ENCODE measurements at places on chromosomes 5 and 9.
A peak's percentile ranks its signal among the peaks of the same experiment; 100 is the strongest.

- DNase-seq = no peak
Measured at GRCh38 chr9:92035687-92036410, 79.4 kb downstream of the SPTLC1 start.

GRCh38 chr5:122788371-122788770 lies 13.5 kb downstream of the SNX2 start:
- no peak for DNase-seq

DNA sequence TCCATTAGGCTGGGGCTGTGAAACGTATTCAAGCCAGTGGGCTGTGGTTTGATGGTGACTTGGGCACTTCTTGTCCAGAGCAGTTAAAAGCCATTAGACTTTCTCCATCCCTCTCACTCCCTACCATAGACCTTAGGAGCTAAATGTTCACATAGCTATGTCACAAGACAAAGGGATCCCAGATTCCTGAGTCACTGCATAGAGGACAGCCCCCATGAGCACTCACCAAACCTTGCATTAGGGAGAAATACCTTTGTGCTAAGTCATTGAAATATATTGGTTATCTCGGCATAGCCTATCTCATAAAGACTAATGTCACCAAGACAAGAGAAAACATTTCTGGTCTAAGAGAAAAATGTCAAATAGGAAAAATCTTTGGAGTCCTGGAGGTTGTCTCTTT lies 104.3 kb downstream of the TRPM6 start:
- no peak for DNase-seq

DNA sequence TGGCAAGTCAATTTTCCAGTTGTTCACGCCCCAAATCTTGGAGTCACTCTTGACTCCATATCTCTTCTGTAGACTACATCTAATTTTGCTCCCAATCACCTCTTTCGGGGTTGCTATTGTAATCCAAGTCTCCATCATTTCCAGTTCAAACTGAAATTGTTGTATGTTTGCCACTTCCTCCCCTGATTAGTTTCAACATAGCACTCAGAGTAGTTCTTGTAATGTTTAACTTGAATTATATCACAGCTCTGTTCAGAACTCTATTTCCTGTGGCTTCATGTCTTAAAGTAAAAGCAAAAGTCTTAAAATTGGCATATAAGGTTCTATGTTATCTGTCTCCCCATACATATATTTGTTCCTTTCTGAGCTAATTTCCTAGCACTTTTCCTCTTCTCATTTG lies 348.5 kb upstream of the RIOK2 start:
- DNase-seq = no peak

DNA sequence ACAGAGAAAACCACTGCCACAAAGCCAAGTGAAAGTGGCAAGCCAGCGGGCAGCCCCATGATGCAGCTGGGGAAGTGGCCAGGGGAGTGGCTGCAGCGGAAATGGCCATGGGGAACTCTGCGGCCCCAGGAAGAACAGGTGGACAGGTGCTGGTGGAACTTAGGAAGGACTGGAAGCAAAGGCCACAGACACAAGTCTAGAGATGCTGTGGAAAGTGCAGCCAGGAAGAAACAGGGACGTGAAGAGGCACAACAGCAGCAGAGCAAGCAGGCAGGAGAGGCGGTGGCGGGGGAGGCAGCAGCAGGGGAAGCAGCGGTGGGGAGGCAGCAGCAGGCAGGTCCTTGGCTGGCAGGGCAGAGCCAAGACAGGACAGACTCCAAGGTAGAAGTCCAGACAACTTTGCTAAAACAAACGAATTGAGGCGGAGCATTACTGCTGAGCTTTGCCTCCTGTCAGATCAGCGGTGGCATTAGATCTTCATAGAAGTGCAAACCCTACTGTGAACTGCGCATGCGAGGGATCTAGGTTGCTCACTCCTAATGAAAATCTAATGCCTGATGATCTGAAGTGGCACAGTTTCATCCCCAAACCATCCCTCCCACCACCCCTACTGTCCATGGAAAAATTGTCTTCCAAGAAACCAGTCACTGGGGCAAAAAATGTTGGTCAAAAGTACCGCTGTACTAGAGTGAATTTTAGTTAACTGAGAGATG lies 11.8 kb downstream of the SURF6 start:
- DNase-seq = no peak

GRCh38 chr5:60223342-60223741 lies 329.8 kb upstream of the PDE4D start:
- no peak for DNase-seq

GRCh38 chr5:154820383-154820782 lies 30.0 kb downstream of the FAXDC2 start:
- DNase-seq = no peak

DNA sequence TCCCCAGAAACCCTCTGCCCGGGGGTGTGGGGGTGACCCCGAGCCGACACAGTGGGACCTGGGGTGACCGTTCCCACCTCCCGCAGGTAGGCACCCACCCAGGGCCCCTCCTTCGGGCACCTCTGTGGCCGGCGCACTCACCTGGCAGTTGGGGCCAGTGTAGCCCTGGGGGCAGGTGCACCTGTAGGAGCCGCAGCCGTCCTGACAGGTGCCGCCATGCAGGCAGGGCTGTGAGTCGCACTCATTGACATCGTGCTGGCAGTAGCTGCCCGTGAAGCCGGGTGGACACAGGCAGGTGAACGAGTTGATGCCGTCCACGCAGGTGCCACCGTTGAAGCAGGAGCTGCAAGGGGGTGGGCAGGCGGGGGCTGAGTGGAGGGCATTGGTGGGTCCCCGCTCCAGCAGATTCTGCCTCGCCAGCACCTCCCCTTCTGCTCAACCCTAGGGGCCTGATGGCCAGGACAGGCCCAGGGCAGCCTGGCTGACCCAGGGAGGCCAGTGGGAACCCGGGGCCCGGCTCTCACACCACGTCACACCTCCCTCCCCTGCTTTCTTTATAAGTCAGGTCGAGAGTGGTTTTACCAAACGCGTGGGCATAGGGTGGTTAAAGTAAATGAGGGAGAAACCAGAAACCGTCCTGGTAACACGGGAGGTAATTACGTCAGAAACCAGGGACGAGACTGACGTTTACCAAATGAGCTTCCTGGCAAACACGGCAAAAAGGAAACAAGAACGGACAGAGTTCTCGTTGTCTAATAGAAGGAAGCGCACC lies 26.1 kb upstream of the SEC16A start:
- no peak for DNase-seq

DNA sequence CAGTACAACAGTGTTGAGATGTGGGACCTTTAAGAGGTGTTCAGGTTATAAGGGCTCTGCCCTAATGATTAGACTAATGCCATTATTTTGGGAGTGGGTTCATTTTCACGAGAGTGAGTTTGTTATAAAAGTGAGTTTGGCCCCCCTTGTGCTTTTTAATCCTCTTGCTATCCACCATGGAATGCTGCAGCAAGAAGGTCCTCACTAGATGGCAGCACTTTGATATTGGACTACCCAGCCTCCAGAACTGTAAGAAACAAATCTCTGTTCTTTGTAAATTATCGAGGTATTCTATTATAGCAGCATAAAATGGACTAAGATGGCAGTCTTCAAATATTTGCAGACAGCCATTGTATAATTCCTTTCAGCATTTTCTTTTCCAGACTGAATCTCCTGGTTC lies 212.4 kb downstream of the LRRC70 start:
- DNase-seq = no peak

DNA sequence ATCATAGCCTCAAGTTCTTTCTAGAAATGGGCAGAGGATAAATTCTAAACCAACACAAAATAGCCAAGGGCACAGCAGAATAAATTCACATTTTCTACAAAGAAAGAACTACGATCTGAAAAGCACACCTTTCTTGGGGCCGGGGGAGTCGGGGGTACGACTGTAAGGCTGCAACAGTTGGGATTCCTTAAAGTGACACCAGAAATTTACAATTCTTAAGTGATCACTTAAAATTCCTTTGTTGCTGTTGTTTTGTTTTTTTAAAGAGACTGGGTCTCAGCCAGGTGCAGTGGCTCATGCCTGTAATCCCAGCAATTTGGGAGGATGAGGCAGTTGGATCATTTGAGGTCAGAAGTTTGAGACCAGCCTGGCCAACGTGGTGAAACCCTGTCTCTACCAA lies 95.8 kb downstream of the CDK5RAP2 start:
- DNase-seq = peak; percentile 8

DNA sequence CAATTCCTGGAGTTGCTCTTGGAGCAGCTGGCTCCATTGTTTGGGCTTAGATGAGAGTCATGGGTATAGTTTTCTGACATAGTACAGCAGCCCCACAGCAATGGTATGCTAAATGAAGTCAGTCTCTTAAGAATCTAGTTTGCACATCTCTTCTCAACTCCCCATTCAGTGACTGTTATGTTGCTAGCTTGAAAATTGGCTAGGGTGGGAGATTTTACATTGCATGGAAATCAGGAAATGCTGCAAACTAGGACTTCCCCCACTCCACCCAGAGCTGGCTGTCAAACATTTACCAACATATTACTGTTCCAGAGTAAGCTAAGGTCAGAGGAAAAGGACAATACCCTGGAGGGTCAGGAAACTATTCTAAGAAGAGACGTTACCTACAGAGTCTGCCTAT lies 17.6 kb upstream of the FCHO2 start:
- DNase-seq = no peak

GRCh38 chr5:38060354-38060753 lies 198.0 kb upstream of the EGFLAM start:
- DNase-seq = no peak

DNA sequence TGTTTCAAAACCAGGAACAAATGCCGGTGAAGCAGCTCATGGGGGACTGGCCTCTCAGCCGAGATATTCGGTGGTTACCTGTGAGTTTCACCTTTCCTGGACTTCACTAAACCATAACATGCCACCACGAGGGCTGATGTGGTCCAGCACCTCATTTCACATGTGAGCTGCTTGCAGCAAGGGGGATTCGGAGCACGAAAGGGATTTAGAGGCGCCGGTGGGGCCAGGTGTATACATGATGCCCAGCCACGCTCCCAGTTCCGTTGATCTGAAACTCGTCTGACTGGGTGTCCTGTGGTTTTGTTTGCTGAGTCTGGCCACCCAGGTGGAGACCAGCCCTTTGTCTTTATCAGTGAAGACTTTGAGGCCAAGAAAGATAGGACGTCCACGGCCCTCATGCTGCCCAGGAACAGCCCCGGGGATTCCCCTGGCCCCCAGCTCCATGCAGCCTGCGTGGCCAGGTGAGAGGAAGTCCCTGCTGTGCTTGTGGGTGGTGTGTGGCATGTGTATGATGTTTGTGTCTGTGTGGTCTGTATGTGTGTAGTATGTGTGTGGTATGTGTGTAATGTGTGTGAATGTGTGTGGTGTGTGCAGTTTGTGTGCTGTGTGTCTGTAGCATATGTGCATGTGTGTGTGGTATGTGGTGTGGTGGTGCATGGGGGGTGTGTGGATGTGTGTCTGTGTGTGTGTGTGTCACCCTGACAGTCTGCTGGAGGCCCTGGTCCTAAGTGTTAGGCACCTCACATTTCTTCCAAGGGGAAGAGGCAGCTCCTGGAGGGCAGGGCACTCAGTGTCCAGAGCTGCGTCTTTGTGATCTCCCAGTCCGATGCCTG lies 23.4 kb downstream of the PHF2 start:
- peak; percentile 36 for DNase-seq

- no peak for DNase-seq
Measured at GRCh38 chr5:32769711-32770110, 58.6 kb downstream of the NPR3 start.

- DNase-seq = no peak
Measured at GRCh38 chr9:125536776-125537175, 170.2 kb downstream of the MAPKAP1 start.

DNA sequence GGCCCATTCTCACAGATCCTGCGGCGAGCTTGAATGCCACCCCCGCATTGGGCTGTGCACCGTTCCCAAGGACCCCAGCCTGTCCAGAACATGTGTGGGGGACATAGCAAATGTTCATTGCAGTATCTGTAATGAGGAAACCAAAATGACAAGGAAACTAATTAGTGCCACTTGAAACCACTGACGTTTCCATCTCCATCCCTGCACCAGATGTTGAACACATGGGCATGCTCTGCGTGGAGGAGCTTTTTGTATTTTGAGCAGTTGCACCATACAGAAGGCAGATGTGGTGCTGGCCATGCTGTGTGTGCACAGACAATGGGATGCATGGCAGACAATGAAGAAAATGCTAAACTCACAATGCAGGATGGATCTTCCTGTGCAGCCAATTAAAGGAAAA lies 437.7 kb downstream of the SEMA5A start:
- DNase-seq = no peak
